ENCODE measurements at places on chromosomes 4 and X.
A peak's percentile ranks its signal among the peaks of the same experiment; 100 is the strongest.

DNA sequence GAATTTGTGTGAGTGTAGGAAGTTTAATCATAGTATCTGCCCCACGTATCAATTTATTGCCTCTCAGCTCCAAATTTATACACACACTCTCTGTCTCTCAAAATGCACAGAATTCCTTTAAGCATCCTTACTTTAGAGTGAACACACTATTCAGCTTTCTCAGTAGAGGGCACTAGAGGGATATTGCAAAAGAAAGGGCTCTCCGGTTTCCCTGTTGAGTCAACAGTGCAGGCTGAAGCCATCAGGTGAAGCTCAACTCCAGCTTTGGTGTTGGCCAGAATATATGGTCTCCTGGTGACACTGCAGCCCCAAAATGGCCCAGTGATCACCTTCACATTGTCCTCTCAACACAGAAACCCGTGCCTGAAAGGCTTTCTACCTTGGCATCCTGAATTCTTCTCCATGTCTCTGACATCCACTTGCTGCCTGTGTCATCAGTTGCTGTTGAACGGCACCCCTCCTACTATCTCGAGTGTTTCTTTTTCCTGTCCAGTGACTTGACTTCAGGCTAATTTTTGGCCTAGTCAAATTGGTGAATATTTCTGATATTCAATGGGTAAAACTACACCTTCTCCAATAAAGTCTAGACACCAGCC lies 670.5 kb downstream of the GABRG1 start:
- DNase-seq: no peak

DNA sequence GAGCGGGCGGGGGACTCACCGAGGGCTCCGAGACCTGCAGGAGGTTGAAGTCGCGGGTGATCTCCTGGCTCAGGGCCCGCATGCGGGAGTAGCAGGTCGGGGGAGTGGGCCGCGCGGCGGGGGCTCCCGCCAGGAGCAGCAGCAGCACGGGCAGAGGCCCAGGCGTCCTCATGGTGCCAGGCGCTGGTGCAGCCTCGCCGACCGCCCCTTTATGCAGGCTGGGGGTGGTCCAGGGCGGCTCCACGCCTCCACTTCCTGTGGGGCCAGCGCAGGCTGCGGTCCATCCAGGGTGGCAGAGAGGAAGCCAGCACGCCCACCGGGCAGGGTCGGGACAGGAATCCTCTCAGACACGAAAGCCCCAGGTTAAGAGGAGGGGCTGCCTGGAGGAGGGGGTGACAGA lies at the start of gene CYTL1:
Gene CYTL1, minus strand, starts transcription at position 185 of the 400 bp plus-strand sequence. Its CDS starts 13 bp downstream, at position 172.
- no peak for DNase-seq

DNA sequence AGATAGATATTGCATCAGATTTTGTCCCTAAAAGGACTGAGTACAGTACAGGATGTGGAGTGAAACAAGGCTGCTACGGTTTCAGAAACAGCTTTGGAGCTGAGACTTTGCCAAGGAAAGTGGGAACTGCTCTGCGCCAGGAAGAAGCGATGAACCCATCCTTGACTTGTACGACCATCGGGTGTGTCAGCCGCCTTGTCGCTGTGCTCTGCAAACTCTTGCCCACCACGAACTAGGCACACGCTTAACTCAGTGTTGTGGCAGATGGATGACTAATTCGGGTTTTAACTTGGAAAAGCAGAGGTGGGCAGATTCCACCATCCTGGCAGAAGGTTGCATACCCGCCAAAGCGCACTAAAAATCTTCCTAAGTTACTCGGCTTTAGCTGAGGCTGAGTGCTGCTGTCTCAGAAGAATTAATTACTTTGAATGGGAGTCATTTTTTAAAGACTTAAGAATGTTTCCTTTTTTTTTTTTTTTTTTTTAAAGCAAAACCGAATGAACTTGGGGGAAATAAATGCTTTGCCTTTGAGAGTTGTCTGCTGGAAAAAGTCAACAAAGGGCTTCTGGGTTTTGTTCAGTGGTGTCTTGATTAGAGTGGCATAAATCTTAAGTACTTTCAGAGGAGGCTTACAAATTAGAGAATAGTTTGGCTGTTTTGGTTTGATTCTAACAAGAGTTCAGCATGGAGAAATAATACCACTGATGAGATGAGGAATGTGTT lies 69.5 kb downstream of the SHROOM2 start:
- DNase-seq: no peak

DNA sequence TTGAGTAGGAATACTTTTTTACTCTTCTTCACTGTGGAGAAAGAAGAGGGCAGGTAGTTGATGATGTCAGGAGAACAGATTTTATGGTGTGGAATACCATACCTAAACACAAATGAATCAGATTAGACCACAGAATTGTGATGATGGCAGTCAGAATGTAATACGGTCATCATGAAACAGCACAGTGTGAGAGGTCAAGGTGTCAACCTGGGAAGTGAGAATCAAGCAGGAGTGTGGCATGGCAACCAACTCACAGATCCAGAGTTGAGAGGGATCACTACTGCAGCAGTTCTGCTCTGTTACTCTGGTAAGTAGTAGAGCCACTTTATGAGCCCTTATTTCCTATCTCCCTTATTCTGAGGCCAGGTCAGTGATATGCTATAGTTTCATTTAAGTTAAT lies 27.7 kb downstream of the METTL14 start:
- DNase-seq: no peak

DNA sequence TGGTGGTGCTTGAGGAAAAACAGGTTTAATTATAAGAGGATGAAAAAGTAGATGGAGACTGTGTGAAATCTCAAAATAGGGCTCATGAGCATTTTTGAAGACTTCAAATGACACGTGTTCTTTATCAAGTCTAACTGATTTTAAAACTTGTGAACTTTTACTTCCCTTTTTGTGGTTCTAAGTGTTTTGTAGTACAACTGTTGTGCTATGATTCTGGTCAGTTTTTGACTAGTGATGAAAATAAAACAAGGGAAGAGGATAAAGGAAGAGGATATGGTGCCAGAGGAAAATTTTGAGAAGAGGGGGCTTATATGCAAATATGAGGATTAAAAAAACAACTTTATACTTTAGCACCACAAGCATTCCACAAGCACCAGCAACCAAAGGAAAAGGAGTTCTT lies 644.0 kb downstream of the RPA4 start:
- DNase-seq: no peak

GRCh38 chr4:177596035-177596434 lies 153.8 kb upstream of the AGA start:
- DNase-seq: peak; percentile 45

DNA sequence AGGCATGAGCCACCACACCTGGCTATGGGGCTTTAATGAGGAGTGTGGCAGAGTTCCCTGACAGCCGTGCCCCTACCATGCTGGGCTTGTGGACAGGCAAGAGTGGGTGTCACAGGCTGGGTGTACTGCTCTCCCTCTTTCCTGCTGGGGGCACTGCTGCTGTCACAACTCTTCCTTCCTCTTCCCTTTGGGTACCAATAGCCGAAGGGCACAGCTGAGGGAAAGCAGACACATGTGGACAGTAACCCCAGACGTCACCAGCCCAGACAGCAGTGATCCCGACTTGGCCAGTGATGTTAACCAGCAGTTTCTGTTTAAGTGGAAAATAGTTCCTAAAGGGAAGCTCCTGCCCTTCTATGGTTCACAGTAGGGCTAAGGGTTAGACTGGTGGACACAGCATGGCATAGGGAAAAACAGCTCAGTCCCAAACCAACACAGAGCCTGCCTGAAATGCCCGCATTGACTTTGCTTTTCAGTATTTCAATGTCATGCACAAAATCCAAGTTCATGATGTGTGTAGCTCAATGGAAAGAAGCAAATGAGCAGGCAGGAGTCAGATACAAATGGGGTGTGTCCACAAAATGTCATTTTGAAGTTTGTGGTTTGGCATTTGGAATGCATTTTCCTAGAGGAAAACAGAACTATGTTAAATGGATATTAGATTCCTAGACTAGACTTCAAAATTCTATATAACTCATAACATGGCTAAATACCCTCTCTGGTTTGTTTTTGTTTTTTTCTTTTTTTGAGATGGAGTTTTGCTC lies 24.9 kb upstream of the DDX3X start:
- DNase-seq: no peak

Data from ureter (tissue), 1 donor.